ENCODE measurements at places on chromosomes 6 and 20.

DNA sequence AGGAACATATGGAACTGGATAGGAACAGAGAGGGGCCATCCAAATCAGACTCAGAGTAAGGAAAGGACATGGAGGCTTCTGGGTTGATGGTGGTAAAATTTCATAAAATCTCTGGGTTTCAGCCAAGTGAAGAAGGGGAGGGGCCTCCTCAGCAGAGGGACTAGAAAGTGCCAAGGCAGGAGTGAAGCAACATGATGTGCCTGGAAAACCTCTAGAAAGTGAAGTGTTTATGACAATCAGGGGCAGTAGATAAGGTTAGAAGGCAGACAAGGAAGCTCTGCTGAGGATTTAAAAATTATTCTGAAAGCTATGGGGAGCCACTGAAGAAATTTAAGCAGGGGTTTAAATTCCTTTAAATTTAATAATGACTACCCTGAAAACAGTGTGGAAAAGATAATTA, 126.0 kb upstream of the TENT5A start:
- DNase-seq, result no peak

- DNase-seq, result peak; percentile 16
These were observed 949 bp downstream of the MACROD2 start for GRCh38 chr20:13996265-13996664.

DNA sequence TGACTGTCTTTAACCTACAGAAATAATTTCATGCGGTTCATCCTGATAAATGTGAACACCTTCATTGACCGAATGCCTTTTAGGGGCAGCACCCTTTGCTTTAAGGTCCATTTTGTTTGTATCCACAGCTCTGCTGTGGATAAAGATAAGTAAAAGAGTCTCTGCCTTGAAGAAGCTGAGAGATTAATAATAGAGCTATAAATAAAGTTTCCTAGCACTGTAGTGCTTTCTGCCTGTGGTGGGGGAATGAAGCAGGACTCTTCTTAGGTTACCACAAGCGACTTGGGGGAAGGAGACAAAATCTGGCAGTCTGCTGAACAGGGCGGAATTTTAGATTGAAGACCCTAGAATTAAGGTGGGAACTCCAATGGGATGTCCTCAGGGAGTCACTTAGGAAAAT, 57.6 kb downstream of the EYA4 start:
- no peak for DNase-seq

- no peak for DNase-seq
These were observed at the start of gene TREML1 for GRCh38 chr6:41153992-41154625. Gene TREML1, minus strand, starts transcription at chr6:41154347. Its CDS starts 59 bp downstream, at chr6:41154288.

DNA sequence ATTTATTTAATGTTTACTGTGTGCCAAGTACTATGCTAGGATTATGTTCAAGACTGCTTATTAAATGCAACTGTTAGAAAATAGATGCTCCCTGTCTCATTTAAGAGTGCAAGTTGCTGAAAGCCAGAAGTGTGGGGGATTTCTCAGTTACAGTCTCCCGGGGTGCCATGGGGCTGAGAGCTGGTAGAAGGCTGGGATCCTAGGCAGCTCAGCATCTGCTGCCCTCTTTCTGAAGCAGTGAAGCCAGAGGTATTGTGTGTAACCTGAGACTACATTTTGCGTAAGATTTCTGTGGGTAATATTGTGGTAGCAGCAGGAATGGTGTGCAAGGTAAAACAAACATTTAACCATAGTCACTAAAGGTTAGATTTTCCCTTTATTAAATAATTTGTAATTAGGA, 120.6 kb downstream of the AKAP7 start:
- no peak for DNase-seq
